GM12892 (cell line): ENCODE measurements at places on chromosomes 1 and 21.

GRCh38 chr21:15453261-15453660 lies 276.5 kb upstream of the USP25 start:
- DNase-seq, result no peak

DNA sequence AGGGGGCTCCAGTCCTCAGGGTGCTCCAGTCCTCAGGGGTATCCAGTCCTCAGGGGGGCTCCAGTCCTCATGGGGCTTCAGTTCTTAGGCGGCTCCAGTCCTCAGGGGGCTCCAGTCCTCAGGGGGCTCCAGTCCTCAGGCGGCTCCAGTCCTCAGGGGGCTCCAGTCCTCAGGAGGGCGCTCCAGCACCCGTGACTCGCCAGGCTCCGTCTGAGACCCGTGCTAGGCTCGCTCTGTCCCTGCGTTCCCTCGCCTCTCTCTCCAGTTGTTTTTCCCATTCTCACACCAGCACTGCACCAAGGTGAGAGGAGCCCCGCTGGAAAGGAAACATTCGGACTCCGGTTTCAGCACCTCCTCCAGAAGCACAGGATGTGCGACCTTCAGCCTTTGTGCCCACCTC lies 9.4 kb upstream of the OR2M2 start:
- no peak for DNase-seq

GRCh38 chr1:100530880-100531487 lies 7.0 kb upstream of the GPR88 start:
- DNase-seq, result no peak

DNA sequence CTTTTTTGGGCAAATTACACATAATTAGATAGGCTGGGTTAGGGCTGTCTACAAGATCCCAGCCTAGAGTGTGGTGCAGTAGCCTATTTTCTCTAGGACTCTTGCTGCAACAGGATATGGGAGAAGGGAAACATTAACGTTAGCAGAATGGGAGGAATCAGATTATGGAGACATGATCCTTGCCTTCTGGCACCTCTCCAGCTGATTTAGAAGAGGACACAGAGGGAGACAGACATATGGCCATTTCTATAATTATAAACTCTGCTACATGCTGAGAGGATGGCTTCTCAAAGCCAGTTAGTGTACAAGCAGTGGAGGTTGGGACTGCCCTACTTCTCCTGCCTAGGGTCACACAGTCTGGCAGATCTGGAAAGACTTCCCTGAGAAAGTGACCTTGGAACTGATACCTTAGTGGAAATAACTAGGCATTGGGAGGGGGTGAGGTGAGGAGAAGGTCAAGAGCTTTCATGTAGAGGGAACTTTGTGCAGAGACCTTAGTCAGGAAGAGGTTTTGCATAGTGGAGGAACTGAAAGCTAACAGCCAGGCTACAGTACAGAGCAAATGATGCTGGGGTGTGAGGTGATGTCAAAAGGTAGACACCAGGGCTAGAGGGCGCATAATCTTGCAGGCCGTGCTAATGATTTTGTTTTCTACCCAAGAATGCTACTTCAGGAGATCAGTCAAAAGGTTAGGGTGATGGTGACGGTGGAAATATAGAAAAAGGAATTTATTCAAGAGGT lies 1.2 kb upstream of the CD1D start:
- no peak for DNase-seq

DNA sequence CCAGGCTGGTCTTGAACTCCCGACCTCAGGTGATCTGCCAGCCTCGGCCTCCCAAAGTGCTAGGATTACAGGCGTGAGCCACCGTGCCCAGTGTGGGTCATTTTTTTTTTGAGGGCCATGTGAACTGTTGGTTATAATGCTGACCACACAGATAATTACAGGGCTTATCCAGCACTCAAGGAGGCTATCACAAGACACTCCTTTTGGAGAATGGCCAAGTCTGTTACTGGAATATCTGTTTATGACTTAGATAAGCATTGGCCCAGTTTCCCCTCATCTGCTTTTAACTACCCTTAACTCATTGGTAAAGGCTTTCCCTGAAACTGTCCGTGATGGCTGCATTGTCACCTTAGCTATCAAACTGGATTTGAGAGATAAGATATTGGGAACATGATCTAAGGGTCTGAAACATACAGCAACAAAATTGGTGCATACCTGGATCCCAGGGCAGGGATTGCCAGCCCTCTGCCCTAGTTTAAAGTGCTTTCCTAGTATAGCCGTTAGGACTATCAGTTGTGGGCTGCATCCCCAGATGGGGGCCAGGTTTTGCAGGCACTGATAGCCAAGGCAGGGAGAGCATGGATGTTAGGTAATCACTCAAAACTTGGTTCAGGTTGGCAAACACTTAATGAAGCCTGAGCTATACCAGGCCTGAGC lies 15.6 kb downstream of the SZT2 start:
- DNase-seq, result no peak

DNA sequence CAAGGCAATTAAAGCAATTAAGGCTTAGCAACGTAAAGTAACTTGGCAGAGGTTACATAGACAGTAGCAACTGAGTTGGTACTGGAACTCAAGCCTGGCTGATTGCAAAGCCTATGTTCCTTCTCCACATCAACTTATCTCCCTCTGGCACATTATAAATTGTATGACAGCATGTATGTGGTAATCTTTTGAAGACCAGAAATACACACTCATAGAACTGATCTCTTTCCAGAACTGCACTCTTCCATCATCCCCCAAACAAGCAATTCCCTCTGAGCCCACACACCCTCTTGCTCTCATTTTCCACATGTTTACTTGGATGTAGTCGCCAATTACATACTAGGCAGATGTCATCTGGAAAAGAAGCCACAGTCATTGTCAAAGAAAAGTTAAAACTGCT lies 502.2 kb downstream of the PLPP3 start:
- DNase-seq, result no peak

DNA sequence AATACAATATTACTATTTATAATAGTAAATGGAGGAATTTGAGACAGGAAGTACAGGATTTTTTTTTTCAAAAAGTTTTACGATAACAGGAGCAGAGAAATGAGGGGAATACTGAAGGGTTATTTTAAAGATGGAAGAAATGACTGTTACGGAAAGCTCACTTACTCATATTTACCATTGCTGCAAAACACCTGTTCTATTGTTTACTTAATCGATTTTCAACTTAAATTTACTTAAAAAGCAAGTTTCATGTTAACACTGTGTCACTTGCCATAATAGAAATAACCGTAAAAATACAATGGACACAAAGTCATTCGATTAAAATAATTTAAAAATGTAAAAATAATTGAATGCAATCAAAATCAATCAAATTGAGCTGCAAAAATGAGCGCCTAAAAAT lies 3.4 kb upstream of the EXO1 start:
- DNase-seq, result no peak
